ENCODE measurements at places on chromosomes 12 and 14.

GRCh38 chr14:77549451-77549850 is 50.8 kb upstream of the ISM2 start:
- no peak for DNase-seq

- peak; percentile 56 for DNase-seq
Measured at GRCh38 chr12:12032851-12033797, 37.6 kb upstream of the BCL2L14 start.

DNA sequence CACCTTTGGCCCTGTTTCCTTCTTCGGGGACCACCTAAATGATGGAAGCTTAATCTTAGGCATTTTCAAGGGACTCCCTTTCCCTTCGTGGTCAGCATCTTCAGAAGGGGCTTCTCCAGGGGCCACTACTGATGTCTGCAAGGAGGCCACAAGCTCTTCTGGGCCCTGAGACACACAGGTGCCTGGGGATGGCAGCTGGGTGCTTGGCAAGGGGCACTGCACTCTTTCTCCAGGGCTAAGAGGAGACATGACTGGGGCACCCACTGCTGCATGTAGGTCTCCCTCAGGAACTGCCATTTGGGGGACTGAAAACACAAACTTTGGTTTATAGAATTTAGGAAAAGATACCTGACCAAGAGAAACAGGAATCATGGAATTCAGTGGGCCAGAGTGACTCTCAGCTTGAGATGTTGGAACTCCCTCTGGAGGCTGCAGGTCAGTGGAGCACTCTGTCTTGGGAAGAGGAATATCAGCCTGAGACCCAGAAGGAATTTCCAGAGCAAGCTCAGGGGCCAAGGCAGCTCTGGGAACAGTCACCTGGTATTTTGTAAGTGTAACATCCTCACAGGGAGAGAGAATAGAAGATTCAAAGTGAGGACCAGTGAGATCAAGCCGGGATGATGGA is 16.0 kb downstream of the PLD4 start:
- no peak for DNase-seq

DNA sequence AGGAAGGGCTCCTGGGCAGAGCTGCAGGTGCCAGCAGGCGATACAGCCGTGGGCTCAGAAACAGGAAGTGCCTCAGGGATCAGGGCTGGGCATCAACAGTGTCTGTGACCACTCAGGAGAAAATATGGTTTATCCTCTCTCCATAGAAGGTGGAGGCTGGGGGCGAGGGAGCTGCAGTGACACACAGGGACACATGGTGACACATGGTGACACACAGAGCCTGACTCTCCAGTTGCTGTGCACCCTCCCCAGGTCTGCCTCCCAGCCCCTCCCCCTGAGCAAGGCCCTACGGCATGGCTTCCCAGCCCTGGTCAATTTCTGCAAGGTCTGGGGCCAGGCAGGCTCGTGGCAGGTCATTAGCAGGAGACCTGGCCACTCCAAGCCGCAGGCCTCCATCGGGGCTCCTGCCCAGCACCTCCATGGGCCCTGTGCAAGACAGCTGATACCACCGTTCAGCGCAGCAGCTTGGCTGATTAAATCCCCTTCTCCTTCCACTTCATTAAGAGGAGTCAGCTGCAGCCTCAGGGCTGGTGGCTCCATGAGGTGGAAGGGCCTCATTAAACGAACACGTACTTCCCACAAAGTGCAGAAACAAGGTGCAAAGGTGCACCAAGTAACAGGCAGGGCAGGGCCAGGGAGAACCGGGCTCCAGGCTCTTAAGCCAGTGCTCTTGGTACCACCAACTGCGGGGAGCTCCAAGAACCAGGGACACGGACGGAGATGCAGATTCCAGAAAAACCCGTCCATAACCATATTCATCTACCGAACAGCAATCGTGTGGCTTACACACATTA is 60.7 kb downstream of the CCNK start:
- DNase-seq = no peak
